ENCODE measurements at places on chromosomes 5 and 9. TPM values are rescaled to one million over a fixed set of nuclear protein-coding genes. Genes with fewer than 3 reads are reported as not detected.

Gene PRRC1
- total RNA-seq: 72.5 TPM

Gene ABLIM3
- 13.1 TPM for total RNA-seq

Gene SPOCK1
- total RNA-seq: 37.1 TPM

Gene THOC3
- 51.3 TPM for total RNA-seq

Gene CDH9
- 1.6 TPM for total RNA-seq

Gene JAKMIP2
- 18.3 TPM for total RNA-seq

Gene KIF12
- 0.93 TPM for total RNA-seq

Gene OTULIN
- 26.6 TPM for total RNA-seq

Gene ROPN1L
- total RNA-seq: 3.6 TPM

Gene PDE8B
- total RNA-seq: 5.7 TPM
